ENCODE measurements at places on chromosomes 4 and X.

DNA sequence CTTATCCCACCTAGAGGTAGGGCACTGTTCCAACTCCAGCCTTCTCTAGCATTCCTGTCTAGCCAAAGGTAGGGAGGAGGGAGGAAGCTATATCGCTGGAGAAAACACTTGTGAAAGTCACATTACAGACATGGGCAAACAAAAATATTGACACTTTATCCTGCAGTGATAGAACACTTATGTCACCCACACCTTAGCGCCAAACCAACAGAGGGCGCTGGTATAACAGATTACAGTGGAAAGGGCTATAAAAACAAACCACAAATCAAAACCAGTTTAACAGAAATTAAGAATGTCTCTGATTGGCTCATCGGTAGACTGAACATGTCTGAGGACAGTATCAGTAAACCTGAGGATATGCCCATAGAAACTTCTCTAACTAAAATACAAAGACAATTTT, 451.3 kb downstream of the TLL1 start:
- DNase-seq, result peak; percentile 32

GRCh38 chr4:52894443-52894842, 32.3 kb downstream of the RASL11B start:
- peak; percentile 36 for DNase-seq

DNA sequence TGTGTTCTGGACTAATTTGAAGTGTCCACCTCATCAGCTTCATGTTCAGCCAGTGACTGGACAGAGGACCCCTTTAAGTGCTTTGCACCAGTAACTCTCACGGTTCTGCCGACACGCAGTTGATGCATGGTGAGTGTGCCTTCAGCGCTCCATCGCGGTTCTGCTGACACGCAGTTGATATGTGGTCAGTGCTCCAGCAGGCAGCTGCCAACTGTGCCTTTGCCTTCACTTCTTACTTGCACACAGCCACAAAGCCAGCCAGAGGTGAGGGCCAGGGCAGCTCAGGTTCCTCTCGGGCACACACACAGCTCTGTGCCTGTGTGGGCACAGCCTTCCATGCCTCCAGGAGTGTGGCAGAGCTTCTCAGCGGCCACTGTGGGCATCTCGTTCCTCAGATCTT, 12.4 kb downstream of the NKX1-1 start:
- no peak for DNase-seq

GRCh38 chrX:110281377-110281776, 36.5 kb downstream of the AMMECR1 start:
- no peak for DNase-seq

- no peak for DNase-seq
Observed at GRCh38 chr4:1099684-1100335, 13.6 kb downstream of the RNF212 start.

DNA sequence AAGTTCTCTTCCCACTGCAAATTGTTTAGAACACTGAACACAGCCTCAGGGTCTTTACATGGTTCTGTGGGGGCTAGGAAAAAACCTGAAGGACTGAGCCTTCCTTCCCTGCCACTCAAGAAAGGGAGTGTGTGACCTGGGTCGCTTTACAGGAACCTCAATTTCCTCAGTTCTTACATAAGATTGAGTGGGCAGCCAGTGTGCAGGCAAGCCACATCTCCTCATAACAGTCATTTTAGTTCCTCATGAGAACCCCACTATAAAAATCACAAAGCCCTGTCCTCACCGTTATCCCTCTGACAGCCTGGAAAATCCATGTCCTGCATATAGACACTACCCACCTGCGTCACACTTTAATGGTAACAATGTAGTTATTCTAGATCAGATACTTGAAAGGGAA, 2.1 kb upstream of the ETDC start:
- no peak for DNase-seq

DNA sequence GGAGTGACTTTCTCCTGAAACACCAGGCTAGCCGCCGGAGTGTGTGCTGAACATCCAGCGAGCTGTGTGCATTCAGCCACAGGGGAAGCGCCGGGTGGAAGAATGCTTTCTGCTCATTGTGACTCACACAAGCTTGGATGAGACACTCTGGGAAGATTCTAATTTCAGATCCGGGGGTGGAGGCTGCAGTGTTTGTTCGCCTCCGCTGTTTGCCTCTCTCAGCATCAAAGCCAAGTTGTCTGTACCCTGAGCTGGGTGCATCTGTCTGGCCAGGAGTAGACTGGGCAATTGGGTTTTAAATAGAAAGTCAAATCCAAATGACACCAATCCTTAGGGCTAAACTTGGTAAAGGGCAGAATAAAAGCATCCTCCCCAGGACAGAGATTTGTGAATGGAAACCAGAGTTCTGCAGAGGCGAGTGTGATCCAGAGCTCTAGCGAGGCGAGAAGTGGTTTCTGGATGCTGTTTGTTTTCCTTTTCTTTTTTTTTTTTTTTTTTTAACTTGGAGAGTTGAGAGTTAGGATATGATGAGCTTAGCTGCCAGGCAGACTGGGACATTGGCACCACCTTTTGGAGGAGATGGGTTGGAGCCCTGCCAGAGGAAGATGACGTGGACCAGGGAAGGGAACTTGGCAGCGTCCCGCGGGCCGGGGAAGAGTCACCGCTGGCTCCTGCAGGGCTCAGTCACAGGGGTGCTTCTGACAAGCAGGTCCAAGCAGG, 196.0 kb upstream of the PSAPL1 start:
- peak; percentile 89 for DNase-seq

DNA sequence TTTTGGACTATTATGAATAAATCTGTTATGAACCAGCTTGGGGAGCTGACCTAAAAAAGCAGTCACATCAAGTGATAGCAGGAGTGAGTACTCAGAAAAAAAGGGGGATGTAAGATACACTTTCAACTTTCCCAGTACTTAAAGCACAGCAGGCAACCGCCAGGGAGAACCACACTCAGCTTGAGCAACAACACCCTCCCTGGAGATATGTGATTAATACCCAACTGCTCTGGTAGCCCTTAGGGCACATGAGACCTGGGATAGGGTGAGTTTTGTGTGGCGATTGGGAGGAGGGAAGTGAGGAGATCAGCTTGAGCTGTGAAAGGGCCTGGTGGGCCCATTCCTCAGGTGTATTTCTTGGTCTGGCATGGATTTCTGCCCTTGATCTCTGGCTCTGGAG, 220.3 kb upstream of the SFRP2 start:
- peak; percentile 32 for DNase-seq

GRCh38 chrX:30196322-30196721, 19.0 kb upstream of the MAGEB2 start:
- peak; percentile 18 for DNase-seq

GRCh38 chrX:47446431-47446830, 36.6 kb downstream of the ZNF41 start:
- DNase-seq, result no peak

GRCh38 chr4:141462361-141462760, 174.0 kb upstream of the IL15 start:
- DNase-seq, result peak; percentile 22

- DNase-seq, result no peak
Observed at GRCh38 chrX:10138726-10139125, 18.0 kb upstream of the CLCN4 start.

Measured in EH (cell line).